ENCODE measurements at places on chromosomes 16 and 17. TPM values are rescaled to one million over a fixed set of nuclear protein-coding genes. Genes with fewer than 3 reads are reported as not detected.

Gene CFAP119
- 4.7 TPM for total RNA-seq

Gene CCL16
- total RNA-seq = 1.6 TPM

Gene TBX2
- 7.3 TPM for total RNA-seq

Gene EVI2A
- 4.6 TPM for total RNA-seq

Gene VTN
- 226 TPM for total RNA-seq
